Activated CD4-positive, alpha-beta T cell treated with anti-CD3 and anti-CD28 coated beads, Interleukin-2, amount 50 U/mL, for 1 hour (primary cell): ENCODE measurements at places on chromosomes 11 and 22.

DNA sequence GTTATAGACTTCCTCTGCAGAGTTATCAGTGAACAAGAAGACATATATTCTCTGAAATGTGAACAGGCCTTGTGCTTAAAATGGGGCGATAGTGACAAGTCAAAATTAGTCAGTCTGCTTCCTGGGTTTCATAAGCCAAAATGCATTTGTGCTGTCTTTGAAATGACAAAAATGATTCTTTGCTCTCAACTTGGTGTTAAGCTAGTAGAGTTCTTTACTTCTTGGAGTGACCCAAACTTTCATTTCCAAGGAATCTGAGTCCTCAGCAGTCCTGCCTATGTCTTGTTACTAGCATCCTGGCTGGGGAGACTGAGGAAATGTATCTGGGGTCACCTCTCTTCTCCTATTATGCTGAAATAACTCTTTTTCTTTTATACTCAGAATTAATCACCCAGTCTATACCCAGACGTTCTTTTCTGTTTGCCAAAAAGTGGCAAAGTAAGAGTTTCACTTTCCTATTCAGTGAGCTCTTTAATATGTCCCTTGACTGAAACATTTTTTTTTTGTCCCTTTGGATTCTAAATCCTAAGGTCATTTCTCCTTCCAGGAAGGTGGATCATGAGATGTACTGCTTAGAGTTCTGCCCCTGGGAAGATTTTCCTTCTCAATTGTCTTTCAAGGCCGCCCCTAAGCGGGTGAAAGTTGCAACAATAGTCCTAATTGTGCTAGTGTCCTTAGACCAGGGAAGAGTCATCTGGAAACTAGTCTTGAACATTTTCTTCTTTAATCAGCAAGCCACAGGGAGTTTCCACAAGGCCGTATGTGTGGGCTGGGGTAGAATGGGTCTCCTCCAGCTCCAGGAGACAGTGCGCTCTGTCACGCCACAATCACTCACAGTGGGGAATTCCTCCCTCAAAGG is 53.0 kb upstream of the RDX start:
- DNase-seq = no peak

DNA sequence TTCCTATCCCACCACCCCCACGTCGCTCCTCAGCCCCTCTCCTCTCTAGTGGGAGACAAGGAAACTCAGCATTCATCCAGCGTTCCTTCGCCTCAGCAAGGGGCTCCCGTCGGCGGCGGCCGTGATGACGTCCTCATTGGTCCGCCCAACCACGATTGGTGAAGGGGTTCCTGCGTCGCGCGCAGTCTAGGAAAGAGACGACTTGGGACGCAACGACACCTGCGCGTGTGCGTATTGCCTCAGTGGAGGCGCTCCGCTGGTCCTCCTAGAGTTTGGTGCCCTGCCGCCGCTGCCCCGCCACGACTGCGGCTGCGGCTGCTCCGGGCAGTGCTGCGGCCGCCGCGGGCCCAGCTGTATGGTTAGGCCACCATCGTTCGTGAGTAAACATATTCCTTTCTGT is 56.6 kb downstream of the CCDC81 start:
- no peak for DNase-seq

GRCh38 chr11:103170865-103171264 is 61.6 kb downstream of the DYNC2H1 start:
- no peak for DNase-seq

DNA sequence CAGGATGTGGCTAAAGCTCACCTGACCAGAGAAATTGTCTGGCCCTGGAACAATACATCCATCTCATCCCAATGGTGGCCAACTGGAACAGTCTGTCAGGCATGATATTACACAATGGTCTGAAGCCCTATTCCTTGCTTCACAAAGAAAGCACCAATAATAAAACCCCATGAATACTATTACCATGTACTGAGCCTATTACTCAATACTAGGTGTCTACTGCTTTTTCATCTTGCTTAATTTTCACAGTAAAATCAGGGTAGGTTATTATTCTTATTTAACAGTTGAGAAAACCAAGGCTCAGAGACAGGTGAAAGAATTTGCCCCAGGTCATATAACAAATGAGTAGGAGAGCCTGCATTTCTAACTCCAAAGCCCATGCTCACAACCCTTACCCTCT is 68.9 kb upstream of the CAPRIN1 start:
- DNase-seq = no peak

- DNase-seq = peak; percentile 88
These were observed 14.8 kb downstream of the PLEKHB1 start for GRCh38 chr11:73661035-73661628.

DNA sequence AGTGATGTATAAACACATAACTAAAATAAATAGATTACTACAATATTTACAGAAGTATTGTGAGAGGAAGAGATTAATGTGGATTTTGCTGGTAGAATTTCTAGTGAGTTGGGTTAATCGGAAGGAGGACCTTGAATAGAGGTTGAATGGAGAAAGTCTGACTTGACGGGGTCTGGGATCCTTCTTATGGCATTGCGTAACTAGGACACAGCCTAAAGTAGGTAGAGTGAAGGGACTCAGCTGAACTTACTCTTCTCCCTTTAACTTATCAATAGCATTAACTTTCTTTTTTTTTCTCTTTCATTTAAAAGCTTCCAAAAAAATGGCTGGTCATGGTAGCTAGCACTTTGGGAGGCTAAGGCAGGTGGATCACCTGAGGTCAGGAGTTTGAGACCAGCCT is 139.2 kb downstream of the HIPK3 start:
- DNase-seq = no peak

DNA sequence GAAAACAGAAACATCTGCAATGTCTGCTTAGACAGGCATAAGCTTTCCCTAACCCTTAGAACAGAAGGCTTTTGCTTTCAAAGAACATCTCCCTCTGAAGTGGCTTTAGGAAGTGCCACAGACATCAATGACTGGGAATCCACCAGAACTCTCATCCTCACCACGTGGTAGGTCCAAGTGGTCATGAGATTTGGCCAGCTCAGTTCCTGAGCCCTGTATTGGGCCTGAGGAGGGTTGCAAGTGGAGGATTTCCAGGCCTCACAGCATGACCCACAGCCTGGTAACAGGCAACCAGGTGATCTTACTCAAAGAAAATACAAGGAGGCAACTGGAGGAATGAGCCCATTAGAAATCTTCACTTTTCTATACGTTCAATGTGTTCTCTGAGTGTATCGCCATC is 1.6 kb downstream of the CASP1 start:
- DNase-seq = no peak

GRCh38 chr11:69718147-69718546 is 14.3 kb upstream of the FGF19 start:
- DNase-seq = no peak

DNA sequence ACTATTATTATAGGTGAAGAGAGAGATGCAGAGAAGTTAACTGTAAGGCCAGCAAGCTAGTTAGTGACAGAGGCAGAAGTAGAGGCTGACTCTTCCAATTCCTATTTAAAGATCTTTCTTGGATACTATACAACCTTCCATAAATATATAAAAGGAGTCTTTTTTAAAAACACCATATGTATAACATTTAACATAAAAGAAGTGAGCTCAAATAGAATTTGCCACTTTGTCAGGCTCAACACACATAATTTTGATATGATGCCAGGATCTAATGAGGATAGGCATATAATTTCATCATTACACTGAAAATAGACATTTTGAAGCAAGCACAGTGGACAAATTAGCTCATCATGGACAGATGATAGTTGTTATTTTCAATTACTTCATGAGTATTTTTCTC is 64.1 kb upstream of the MPPED2 start:
- DNase-seq = no peak

- no peak for DNase-seq
These were observed 177.7 kb downstream of the SNX19 start for GRCh38 chr11:130738611-130739010.

DNA sequence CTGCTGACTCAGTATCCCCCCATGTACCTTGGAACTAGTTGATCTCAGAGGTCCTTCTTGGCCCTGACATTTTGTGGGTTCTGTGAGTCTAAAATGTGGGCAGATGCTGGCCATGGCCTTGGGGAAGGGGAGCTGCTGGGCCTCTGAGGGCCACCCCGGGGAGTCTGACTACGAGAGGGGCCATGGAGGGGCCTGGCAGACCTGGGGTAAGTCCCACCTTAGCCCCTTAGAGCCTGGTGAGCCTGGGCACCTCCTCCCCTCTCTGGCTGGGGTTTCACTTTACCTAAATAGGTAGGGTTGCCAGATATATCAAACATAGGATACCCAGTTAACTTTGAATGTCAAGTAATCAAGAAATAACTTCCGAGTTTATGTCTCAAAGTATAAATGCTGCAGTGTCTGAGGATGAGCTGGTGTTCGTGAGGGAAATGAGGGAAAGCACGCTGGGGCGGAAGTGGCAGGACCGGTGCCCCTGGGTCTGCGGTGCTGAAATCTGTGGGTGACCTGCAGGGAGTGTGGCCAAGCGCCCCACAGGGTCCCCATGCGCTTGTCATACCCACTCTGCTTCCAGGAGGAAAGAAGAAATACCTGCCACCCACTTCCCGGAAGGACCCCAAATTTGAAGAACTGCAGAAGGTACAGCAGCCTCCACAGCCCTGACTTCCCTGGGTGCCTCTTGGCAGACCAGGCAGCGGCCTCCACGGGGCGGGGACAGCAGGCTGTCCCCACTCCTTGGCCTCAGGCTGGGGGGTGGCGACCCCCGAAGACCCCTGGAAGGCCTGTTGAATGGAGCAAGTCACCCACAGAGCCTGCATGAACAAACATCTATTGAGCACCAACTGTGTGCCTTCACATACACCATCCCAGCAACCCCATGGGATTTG is 4.8 kb downstream of the PARVG start:
- no peak for DNase-seq

GRCh38 chr11:93498641-93499040 is 44.5 kb downstream of the SMCO4 start:
- DNase-seq = no peak

DNA sequence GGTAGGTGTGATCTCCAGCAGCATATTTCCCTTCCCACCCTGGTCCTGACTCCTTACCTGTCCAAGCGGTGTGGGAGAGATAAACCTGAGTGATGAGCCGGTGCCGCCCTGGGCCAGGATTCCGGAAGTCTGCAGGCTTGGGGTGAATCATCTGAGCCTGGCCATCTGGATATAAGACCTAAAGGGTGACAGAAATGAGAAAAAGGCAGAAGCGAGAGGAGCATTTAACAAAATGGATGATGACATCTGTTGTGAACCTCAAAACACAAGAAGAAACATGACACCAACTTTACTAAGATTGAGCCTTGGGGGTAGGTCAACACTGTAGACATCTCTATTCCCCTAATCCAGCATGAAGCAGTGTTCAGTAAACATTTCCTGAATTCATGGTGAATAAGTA is 62.8 kb downstream of the AAMDC start:
- DNase-seq = no peak

DNA sequence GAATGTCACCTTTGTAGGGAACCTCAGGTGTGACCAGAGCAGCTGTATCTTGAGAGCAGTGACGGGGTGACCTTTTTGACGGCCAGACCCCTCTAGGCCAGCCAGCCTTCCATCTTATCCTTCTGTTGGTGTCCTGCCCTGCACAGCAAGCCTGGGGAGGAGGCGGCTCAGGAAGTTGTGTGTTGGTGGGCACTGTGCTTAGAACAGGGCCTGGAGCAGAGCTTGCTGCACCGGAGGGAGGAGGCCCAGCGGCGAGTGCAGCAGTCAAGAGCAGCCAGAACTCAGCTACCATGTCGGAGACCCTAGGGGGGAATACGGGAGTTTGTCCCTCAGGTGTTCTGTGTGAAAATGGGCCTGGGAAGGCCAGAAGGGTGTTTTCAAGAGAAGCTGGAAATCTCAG is 129.4 kb downstream of the OSBP2 start:
- DNase-seq = no peak

- DNase-seq = peak; percentile 36
These were observed 9.3 kb upstream of the MIAT start for GRCh38 chr22:26648011-26648497.
